ENCODE measurements at places on chromosomes 1 and 21.

- no peak for DNase-seq
Measured at GRCh38 chr1:109084563-109085517, 5.7 kb upstream of the TMEM167B start.

DNA sequence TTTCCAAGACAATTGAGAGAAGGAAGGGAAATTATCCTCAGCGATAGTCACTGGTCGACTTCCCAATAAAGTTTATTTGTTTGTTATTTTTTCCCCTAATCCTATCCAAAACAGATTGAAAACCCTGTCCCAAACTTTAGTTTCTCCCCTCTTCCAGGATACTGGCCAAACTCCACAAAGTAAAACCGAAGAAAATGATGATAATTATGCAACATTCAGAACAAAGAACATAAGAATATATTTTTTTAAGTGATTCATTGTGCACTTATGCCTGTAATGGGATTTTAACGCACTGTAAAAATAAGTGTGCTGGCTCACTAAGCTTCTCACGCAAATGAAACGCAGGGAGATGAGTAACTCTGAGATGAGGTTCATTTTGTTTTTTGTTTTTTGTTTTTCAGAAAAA is 6.0 kb downstream of the GLIS1 start:
- no peak for DNase-seq

GRCh38 chr1:201554190-201554600 is 15.3 kb downstream of the NAV1 start:
- no peak for DNase-seq

- no peak for DNase-seq
Measured at GRCh38 chr1:147757015-147757990, 3.1 kb downstream of the GJA5 start.

- DNase-seq: no peak
Measured at GRCh38 chr1:200838676-200839445, 33.9 kb upstream of the GPR25 start.

DNA sequence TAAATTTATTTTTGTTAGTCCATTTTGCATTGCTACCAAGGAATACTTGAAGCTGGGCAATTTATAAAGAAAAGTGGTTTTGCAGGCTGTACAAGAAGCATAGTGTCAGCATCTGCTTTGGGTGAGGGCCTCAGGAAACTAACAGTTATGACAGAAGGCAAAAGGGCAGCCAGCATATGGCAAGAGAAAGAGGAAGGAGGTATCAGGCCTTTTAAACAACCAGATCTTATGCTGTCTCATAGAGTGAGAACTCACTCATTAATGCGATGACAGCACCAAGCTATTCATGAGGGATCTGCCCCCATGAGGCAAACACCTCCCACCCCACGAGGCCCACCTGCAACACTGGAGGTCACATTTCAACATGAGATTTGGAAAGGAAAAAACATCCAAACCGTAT is 898.4 kb downstream of the KCNT2 start:
- DNase-seq: no peak

Measured in stimulated activated CD4-positive, alpha-beta T cell treated with anti-CD3 and anti-CD28 coated beads, Interleukin-12 subunit alpha, Interleukin-12 subunit beta, amount 100 ng/mL, for 4 hours (primary cell).